ENCODE measurements at places on chromosomes 1 and 21.

- DNase-seq: no peak
Measured at GRCh38 chr1:42324398-42325013, 10.5 kb downstream of the FOXJ3 start.

GRCh38 chr1:221562542-221563475 lies 179.1 kb downstream of the DUSP10 start:
- no peak for DNase-seq

DNA sequence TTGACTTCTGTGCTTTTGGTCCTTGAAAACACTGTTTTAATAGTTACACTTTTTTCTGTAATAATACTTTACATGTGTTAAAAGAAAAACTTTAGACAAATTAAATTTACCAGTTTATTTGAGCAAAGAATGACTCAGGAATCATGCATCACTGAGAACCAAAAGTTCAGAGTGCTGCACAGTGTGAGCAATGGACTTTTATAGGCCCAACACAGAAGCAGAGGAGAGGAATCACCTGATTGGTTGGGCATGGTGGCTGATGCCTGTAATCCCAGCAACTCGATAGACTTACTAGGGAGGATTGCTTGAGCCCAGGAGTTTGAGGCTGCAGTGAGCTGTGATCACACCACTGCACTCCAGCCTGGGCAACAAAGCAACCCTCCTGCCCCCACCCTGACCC lies 29.3 kb downstream of the ZNF648 start:
- DNase-seq: no peak

DNA sequence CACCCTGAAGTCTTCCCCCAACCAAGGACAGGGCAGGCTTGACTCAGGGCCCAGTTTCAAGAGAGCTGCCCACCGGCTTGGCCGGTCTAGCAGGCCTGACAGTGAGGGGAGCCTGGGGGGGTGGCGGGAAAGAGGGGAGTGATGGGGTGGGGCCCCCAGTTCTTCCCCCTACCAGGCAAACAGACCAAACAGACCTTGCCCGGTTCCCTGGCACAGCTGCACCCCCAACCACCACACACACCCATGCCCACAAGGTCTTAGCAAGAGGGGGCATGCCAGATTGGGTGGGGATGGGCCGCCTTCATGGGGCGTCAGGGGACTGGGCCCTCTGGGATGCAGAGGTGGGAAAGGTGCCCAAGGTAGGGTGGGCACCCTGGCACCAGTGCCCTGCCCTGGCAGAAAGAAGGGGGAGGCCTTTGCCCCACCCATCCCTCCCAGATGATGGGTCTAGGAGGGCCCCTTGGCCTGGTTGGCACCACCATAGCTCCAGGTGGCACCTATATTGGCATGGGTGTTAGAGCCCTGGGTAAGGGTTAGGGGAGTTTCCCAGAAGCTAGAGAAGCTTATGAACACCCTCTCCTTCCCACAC lies 8.9 kb downstream of the ZBTB7B start:
- DNase-seq: no peak

DNA sequence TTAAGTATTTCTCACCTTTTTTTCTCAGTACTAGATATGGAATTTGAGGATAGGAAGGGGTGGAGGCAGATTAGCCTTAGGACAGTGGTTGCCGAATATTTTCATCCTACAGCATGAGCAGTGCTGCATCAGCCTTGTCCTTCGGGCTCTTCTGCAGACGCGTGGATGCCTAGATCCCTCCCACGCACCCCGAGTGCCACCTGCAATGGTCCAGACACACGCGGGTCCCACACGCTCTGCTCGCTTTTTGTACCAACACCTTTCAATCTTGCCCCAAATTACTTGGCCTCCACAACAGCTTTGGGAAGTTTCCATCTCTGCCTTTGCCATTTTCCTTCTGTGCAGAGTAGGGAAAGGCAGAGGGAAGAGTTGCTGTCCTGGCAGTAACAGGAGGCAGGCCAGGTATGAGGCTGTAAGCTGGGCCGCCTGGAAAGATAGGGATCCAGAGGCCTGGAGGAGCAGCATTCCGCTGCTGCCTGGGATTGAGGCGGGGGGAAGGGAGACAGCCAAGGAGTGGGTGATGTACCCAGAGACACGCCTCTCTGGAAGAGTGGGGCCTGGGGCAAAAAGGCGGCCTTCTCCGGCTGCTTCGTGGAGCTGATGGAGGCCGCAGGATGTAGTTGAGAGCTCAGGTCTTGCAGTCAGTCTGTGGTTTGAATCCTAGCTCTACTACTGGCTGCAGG lies 467.7 kb downstream of the KIF26B start:
- DNase-seq: no peak

DNA sequence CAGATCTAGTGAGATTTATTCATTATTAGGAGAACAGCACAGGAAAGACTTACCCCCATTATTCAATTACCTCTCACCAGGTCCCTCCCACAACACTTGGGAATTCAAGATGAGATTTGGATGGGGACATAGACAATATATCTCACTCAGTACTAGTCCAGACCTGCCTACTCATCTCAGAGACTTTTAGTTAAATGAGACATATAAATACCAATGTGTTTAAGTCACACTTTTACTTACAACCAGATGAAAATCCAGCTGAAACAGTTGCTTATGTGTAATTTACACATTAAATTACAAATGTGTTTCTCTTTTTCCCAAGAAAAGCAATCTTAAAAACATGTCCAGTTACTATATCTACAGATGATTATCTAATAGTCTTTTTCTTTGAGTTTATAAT lies 1145.6 kb downstream of the KCNT2 start:
- DNase-seq: no peak

GRCh38 chr1:228830185-228830953 lies 95.1 kb downstream of the RHOU start:
- no peak for DNase-seq

GRCh38 chr1:244327533-244327932 lies 124.2 kb downstream of the ADSS2 start:
- DNase-seq: no peak

- no peak for DNase-seq
Measured at GRCh38 chr1:8541961-8542521, 224.1 kb downstream of the SLC45A1 start.

GRCh38 chr1:39776886-39777285 lies 5.7 kb upstream of the OXCT2 start:
- no peak for DNase-seq

- no peak for DNase-seq
Measured at GRCh38 chr21:46388896-46389295, 64.9 kb downstream of the PCNT start.

DNA sequence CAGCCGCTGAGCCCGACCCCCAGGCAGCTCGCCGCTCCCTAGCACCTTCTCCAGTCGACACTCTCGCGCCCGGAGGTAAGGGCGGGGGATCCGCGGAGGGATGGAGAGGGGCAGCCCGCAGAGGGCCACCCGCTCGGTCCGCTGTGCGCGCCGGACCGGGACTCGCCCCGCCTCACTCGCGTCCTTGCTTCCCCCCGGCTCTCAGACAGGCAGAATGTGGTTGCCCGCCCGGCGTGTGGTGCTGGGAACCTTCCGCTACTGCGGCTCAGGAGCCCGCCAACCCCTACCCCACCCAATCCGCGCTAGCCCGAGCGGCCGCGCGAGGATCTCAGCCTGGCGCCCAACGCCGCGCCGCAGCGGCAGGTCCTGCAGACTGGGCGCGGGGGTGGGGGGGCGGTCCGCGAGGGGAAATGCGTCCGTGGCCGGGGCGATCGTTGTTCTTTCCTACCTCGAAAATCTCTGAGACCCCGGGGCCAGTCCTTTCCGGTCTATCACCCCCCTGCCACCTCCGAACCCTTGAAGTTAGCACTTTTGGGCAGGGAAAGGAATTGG lies 404 bp downstream of the LRRC8C start:
- peak; percentile 58 for DNase-seq

Measured in stimulated activated CD4-positive, alpha-beta T cell treated with anti-CD3 and anti-CD28 coated beads, Interleukin-4, amount 100 ng/mL, for 24 hours (primary cell).